ENCODE measurements at places on chromosomes 5 and 9. TPM values are rescaled to one million over a fixed set of nuclear protein-coding genes. Genes with fewer than 3 reads are reported as not detected.

- no peaks in the 10 kb centered on the region for H3K36me3 ChIP-seq
- H3K27me3 ChIP-seq, result no peaks in the 10 kb centered on the region
- no peak overlapping the region for H3K27ac ChIP-seq
- no peaks in the 10 kb centered on the region for H3K4me1 ChIP-seq
Measured at GRCh38 chr5:1285141-1285540, 9.7 kb downstream of the TERT start.

- no peak overlapping the region for H3K27ac ChIP-seq
- no peaks in the 10 kb centered on the region for H3K27me3 ChIP-seq
- H3K4me3 ChIP-seq, result no peak overlapping the region
- no peak for DNase-seq
- H3K36me3 ChIP-seq, result no peaks in the 10 kb centered on the region
Measured at GRCh38 chr5:114435885-114436299, 74.0 kb downstream of the KCNN2 start.

GRCh38 chr9:16321461-16322119 lies 548.9 kb downstream of the BNC2 start:
- no peaks in the 10 kb centered on the region for H3K4me1 ChIP-seq
- no peak overlapping the region for H3K4me3 ChIP-seq
- no peak for DNase-seq
- no peaks in the 10 kb centered on the region for H3K36me3 ChIP-seq
- H3K27ac ChIP-seq, result no peak overlapping the region

- peaks cover 29% of the 10 kb centered on the region for H3K4me1 ChIP-seq
- DNase-seq, result no peak
- no peaks in the 10 kb centered on the region for H3K27me3 ChIP-seq
- no peak overlapping the region for H3K4me3 ChIP-seq
- no peaks in the 10 kb centered on the region for H3K36me3 ChIP-seq
Measured at GRCh38 chr5:140236891-140237598, 62.1 kb downstream of the CYSTM1 start.

- no peak overlapping the region for H3K4me3 ChIP-seq
- no peaks in the 10 kb centered on the region for H3K27me3 ChIP-seq
- no peak for DNase-seq
- no peaks in the 10 kb centered on the region for H3K36me3 ChIP-seq
- no peak overlapping the region for H3K27ac ChIP-seq
Measured at GRCh38 chr5:139243425-139243970, 45.3 kb upstream of the SIL1 start.

DNA sequence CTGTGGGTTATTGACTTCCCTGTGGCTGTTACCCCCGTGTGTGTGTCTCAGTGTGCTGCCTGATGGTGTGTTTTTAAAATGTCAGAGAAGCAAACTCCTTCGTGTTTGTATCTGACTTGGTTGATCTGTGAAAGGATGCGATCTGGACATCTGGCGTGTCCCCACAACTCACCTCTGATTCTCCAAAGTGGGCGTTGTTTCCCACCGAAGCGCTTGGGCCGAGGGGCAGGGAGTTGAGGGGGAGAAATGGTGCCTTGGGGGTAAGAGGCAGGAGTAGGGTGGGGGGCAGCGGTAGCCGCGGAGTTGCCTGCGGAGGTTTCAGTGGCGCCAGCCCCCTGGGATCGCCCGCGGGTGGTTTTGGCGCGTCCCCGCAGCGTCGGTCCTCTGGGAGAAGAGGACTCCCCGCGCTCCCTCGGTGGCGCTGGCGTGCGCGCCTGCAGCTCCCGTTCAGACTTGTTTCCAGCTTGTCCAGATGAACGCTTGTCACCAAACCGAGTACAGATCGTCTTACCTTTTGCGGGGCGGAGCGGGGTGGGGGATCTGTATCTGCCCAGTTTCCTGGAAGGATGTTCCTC lies 1.1 kb downstream of the MAST4 start:
- peaks cover 25% of the 10 kb centered on the region for H3K27me3 ChIP-seq
- H3K27ac ChIP-seq, result peak overlapping the region; percentile 26
- peak; percentile 83 for DNase-seq
- no peaks in the 10 kb centered on the region for H3K36me3 ChIP-seq
- peak overlapping the region; percentile 70 for H3K4me3 ChIP-seq
- H3K4me1 ChIP-seq, result peaks cover 9% of the 10 kb centered on the region

The BHMT2 gene
- 4.7 TPM for total RNA-seq

DNA sequence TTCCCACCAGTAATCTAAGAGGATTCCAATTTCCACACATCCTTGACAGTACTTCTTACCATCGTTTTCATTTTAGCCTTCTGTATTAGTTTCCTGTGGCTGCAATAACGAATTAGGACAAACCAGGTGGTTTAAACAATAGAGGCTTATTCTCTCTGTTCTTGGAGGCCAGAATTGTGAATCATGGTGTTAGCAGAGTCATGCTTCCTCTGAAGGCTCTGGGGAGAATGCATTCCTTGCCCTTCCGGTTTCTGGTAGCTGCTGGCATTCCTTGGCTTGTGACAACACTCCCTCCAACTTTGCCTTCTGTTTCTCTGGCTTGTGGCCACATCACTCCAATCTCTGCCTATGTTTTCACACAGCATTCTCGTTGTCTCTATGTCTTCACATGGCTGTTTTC lies 23.5 kb downstream of the RIGI start:
- H3K27me3 ChIP-seq, result no peaks in the 10 kb centered on the region
- H3K4me3 ChIP-seq, result no peak overlapping the region
- no peak for DNase-seq
- H3K36me3 ChIP-seq, result peaks cover 27% of the 10 kb centered on the region
- H3K27ac ChIP-seq, result no peak overlapping the region

DNA sequence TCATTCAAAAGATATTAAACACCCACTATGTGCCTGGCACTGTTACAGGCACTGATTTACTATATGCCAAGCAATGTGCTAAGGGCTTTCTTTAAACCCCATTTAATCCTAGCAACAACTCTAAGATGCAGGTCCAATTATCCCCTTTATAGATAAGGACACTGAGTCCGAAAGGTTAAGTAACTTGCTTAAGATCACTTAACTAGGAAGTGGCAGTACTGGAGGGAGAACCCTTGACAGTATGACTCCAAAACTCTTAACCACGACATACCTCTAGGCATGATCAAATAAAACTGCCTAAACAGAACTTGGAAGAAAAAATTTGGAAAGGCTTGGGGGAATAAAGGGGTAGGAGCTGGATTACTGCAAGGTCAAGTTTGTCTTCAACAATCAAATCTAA lies 1.7 kb downstream of the RAB14 start:
- peak overlapping the region; percentile 88 for H3K4me3 ChIP-seq
- H3K27me3 ChIP-seq, result no peaks in the 10 kb centered on the region
- H3K36me3 ChIP-seq, result no peaks in the 10 kb centered on the region
- peaks cover 56% of the 10 kb centered on the region for H3K4me1 ChIP-seq
- H3K27ac ChIP-seq, result peak overlapping the region; percentile 93

The BRD3 gene
- 38.4 TPM for total RNA-seq

The PDE8B gene
- total RNA-seq, result 4.9 TPM

Data from upper lobe of right lung (tissue), 1 donor.